Stimulated activated CD4-positive, alpha-beta T cell treated with anti-CD3 and anti-CD28 coated beads, Interleukin-15, amount 100 ng/mL, for 48 hours (primary cell): ENCODE measurements at places on chromosomes 12 and 14.

DNA sequence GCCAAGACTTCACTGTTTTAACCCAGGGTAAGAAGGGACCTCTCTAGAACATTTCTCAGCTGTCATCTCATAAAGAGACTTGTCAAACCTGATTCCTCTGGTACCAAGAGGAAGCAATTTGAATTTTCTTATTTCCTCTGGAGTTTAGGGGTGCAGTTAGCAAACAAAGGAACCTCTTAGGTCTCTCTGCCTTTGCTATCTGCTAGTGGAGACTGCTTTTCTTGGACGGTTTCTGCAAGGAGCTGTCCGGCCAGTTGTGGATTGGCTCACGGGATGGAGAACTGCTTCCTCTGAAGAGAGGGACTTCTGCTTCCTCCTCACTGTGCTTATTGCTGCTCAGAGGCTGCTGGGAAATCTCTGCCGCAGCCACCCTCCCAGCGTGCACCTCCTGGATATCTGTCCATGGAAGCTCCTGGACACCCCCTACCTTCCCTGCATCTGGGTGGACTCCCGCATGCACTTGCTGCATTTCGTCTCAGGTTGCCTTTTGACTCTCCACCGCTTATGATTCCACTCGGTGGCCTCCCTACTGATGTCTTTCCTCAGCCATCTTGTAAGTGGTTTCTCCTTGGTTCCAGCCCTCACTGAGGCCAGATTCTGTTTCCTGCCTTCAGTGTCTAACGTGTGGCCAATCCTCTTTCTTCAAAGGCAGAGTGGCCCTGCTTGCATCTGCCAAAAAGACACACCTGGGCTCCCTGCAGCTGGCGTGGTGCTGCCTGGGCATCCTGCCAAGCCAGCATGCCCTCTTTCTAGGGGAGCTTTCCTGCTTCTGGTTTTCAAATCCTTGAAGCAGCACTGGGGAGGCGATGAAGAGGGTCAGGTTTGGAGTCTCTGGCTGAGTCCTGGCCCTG, 187.3 kb downstream of the CHST11 start:
- no peak for DNase-seq

DNA sequence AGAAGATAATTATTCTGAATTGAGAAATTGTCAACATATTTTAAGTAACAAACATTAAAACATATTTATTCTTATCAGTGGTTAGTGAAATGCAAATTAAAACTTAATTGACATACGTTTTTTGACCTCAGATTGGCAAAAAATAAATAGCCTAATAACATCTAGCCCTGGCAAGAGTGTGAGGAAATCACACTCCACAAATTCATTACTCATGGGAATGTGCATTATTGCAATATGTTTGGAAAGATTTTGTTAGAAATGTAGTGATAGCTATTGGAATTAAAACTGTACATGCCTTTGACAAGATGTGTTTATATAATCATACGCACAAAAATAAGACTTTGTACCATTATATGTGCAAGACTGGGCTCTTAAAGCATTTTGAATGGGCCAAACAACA, 168.6 kb downstream of the KITLG start:
- no peak for DNase-seq

DNA sequence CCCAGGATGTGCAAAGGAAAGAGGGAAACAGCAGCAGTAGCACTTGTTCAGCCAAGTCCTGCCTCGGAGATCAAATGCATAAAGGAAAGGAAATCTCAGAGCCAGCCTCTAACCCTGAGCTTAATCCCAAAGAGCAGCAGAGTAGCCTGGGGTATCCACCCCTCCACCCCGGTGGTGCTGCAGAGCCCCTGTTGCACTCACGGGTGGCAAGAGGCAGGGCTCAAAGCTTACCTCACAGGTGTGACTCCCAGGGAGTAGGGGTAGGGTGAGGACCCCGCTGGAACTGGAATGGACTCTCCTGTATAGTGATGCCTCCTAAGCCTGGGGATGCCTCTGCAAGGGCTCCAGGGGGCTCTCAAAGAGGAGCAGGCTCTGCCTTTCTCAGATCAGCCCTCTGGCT, 211.1 kb downstream of the CACNA1C start:
- DNase-seq: no peak

GRCh38 chr12:31991146-31991545, 31.9 kb downstream of the RESF1 start:
- DNase-seq: no peak

GRCh38 chr14:76104802-76105355, 46.8 kb upstream of the GPATCH2L start:
- DNase-seq: no peak

- DNase-seq: no peak
Measured at GRCh38 chr14:46480817-46481216, 170.8 kb downstream of the RPL10L start.

GRCh38 chr14:34075042-34075744, 124.3 kb upstream of the EGLN3 start:
- no peak for DNase-seq

DNA sequence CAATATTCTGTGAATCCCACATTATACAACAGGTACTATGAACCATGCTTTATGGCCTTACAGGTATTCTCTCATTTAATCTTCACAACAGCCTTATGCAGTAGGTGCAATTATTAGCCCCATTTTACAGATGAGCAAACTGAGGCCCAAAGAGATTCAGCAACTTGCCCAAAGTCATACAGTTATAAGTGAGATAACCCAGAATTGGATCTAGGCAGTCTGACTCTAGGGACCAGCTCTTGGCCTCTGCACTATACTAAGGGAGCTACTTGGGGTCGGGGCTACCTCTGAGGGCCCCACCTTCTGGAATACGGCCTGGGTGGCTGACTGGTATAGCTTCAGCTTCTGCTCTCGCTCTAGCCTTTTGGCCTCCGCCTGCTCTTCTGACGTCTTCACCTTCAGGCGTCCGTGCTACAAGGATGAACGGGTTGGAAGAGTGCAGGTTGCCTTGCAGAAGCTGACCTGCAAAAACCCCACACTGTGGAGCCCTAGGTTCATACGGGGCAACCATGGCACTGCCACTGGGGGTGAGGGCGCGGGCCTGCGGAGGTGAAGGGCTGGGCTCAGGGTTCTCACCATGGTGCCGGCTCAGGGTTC, 762 bp downstream of the RABGGTA start:
- no peak for DNase-seq

GRCh38 chr12:102300824-102301461, 103.3 kb upstream of the PMCH start:
- DNase-seq: no peak

- DNase-seq: no peak
Measured at GRCh38 chr14:92973261-92973797, 50.4 kb downstream of the CHGA start.

- no peak for DNase-seq
Measured at GRCh38 chr12:59115526-59115925, 195.2 kb upstream of the LRIG3 start.

- no peak for DNase-seq
Measured at GRCh38 chr14:106013879-106014376, 487.5 kb downstream of the TMEM121 start.

GRCh38 chr14:65065719-65066118, 36.6 kb downstream of the MAX start:
- no peak for DNase-seq

DNA sequence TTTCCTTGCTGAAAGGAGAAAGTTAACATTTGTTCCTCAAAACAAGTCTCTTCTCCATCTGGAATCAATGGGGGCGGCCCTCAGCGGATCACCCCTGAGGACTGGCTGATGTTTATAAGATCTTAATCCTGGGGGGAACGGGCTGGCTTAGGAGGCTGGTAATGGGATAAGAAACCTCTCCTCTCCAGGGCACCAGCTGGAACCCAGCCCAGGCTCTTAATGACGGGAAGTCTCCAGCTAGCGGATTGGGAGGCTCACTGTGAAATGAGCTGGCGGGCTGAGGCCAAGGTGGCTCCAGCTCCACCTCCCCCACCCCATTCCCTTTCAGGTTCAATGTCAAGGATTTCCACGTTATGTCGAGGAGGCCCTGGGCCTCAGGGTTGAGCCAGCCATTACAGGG, 1133.0 kb downstream of the VRK1 start:
- DNase-seq: no peak

DNA sequence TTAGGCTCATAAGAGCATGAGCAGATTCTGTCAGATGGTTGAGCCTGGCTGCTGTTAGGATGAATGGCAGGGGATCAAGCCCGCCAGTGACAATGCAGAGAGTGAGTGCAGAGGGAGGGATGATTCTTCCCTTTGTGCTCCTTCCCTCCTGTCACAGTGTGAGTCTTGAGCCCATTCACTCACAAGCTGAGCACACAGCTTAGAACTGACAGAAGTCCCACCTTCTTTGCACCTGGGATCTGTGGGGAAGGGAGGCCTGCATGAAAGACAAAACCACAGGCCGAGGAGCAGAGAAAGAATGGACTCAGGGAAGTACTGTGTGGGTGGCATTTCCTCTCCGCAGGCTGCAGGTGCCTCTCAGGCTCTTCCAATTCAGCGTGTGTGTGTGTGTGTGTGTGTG, 160.6 kb downstream of the KCNA5 start:
- DNase-seq: no peak

GRCh38 chr12:78951803-78952551, 87.4 kb downstream of the SYT1 start:
- DNase-seq: no peak

DNA sequence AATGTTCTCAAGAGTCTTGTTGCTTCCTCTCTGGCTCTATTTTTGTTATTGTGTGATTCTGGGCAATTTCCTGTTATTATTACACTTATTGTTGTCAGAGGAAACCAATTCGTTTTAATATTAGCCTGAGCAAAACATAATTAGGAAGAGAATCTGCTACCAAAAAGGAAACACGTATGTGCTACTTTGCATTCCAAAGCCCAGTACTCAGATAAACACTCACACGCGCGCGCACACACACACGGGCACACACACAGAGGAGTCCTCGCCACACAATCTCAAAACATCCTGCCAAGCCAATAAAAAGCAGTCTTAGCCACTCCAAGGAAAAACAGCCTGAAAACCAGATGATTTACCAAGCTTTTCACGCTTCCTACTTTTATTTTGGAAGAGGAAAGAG, 400.7 kb downstream of the NUAK1 start:
- DNase-seq: no peak

GRCh38 chr14:54935958-54936357, 33.3 kb upstream of the GCH1 start:
- DNase-seq: no peak

GRCh38 chr14:62015945-62016344, 253.7 kb downstream of the SNAPC1 start:
- no peak for DNase-seq

- no peak for DNase-seq
Measured at GRCh38 chr12:89453121-89453978, 71.2 kb downstream of the GALNT4 start.

- no peak for DNase-seq
Measured at GRCh38 chr14:62103464-62103863, 341.2 kb downstream of the SNAPC1 start.

DNA sequence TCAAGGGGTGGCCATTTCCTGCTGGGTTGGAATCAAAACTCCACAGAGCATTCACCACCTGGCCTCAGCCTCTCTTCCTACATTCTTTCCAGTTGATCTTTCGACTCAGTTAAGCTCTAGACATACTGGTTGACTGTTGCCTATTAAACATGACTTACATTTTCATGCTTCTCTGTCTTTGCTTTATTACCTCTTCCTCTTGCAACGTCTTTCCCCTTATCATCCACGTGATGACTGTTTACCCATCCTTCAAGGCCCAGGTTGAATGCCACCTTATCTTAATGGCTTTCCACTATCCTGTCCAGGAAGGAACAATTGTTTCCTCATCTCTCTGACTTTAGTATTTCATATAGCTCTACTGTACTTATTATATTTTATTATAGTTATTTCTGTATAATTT, 24.4 kb upstream of the CCDC175 start:
- DNase-seq: no peak

- DNase-seq: no peak
Measured at GRCh38 chr14:102893452-102893851, 29.0 kb upstream of the AMN start.

DNA sequence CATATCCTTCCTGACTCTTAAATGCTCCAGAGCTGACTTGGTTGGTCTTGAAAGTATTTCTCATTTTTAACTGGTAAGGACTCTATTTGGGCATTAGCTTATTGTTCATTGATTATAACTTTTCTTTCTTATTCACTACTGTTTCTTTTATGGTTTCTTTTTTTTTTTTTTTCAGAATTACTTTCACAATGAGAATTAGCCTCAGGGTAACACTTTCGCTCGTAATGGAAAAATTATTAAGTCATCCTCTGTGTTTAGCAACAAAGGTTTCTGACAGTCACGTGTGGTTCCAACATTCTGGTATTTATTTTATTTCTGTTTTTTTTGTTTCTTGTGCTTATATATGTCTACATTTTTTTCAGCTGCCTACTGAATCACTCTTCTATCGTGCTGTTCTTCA, 80.0 kb downstream of the METTL25 start:
- DNase-seq: no peak

GRCh38 chr12:14873440-14874185, 12.0 kb downstream of the MGP start:
- DNase-seq: no peak

DNA sequence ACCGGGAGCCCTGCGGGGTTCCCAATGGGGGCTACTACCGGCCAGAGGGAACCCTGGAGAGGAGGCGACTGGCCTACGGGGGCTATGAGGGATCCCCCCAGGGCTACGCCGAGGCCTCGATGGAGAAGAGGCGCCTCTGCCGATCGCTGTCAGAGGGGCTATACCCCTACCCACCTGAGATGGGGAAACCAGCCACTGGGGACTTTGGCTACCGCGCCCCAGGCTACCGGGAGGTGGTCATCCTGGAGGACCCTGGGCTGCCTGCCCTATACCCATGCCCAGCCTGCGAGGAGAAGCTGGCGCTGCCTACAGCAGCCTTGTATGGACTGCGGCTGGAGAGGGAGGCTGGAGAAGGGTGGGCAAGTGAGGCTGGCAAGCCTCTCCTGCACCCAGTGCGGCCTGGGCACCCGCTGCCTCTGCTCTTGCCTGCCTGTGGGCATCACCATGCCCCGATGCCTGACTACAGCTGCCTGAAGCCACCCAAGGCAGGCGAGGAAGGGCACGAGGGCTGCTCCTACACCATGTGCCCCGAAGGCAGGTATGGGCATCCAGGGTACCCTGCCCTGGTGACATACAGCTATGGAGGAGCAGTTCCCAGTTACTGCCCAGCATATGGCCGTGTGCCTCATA, 9.7 kb downstream of the TNS2 start:
- DNase-seq: no peak

DNA sequence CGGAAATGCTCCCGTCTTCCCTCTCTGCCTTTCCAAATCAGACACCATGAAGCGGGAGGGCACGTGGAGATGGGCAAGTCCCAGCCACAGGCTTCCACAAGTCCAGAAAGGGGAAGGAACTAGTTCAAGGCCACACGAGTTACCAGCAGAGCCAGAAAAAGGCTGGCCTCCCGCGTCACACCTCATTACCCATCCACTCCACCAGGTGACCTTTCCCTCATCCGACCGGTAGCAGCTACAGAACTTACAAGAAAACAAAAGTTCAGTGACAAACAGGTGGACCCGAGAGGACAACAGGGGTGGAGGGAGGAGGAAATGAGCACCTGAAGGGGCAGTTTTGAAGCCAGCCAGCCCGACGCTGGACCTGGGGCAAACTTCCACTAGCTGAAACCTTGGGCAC, 46.9 kb downstream of the CHGA start:
- DNase-seq: no peak
